CD14-positive monocyte (primary cell): ENCODE measurements at places on chromosomes 5 and 9.

DNA sequence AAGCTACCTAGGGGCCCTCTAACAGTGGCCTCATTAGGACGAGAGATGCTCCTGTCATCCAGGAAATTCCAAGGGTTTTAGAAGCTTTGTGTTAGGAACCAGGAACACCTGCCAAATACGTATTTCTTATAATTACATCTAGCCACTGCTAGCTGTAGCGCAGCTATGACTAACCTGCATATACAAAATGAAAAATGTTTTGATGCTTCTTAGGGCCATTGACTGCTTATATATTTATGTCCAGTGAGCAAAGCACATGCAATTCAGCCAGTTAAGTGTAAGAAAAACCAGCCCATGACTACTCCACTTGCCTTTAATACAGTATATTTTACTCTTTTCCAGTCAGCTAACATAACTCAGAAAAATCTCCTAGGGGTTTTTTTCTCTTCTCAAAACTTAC is 143.3 kb downstream of the TRPM3 start:
- no peak for DNase-seq

DNA sequence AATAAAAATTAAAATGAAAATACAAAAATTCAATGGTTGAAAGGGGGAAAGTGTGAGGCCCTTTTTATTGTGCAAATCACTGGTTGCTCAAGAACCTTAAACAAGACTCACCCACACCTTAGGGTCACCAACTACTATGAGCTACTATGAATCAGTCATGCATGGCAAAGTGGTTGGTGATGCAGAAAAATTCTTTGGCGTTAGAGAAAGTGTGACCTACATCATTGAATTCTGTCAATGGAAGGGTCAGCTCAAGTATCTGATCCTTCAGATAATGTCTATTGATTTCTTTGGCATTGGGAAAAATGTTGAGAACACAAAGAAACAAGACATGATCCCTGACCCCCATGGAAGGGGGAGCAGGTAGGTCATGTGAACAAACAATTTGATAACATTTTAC is 149.7 kb upstream of the ADCY2 start:
- no peak for DNase-seq

DNA sequence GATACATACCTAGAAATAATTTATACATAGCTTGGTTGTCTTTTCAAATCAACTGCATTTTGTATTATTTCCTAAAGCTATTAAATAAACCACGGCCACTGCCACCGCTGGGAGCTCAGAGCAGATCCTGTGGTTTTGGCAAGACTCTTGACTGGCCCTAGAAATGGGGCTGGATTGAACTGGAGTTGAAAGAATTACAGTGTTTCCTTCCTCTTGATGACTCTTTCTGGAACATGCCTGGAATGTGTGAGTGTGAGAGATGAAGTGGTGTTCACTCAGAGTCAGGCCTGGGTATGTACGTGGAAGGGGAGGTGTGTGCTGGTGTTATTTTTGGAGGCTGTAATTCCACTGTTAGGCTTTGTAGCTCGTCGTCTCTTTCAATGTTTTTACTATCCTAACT is 45.9 kb downstream of the TEK start:
- no peak for DNase-seq

- DNase-seq, result no peak
These were observed 27.2 kb downstream of the MORN5 start for GRCh38 chr9:122186777-122187470.

GRCh38 chr5:157568720-157569119 is 6.9 kb downstream of the ADAM19 start:
- DNase-seq, result no peak

DNA sequence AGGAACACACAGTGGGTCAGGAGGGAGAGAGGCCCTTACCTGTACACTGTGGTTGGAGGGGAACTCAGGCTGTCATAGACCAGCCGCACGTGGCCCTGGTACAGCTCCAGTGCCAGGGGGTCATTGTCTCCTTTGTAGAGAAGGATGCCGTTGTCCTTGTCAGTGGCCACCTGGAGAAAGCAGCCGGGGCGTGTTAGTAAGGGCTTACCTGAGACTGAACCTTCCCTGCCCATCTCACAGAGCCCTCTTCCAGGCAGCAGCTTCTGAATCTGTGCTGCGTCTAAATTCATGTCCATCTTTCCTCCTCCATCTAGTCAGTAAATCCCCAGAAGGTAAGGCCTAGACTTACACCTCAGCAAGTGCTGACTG is 104.7 kb upstream of the PANK3 start:
- DNase-seq, result no peak
